ENCODE measurements at places on chromosomes 5 and 9.

DNA sequence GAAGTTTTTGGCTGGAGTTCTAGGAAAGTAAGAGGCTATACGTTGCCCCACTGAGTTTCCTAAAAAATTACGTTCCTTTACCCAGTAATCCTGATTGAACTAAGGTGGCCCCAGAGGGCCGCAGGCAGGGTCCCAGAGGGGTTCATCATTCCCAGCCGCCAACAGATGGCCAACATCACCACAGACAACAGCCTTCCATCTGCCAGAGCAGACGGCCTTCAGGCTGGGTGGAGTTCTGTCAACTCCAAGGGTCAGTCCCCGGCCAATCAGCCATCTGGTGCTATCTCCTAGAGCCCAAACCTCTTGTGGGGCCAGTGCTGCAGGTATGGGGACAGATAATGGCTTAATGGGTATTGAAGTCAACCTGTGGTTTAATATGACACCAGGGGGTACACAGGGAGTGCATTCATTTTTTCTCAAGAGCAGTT, 30.4 kb downstream of the TBC1D2 start:
- no peak for DNase-seq

DNA sequence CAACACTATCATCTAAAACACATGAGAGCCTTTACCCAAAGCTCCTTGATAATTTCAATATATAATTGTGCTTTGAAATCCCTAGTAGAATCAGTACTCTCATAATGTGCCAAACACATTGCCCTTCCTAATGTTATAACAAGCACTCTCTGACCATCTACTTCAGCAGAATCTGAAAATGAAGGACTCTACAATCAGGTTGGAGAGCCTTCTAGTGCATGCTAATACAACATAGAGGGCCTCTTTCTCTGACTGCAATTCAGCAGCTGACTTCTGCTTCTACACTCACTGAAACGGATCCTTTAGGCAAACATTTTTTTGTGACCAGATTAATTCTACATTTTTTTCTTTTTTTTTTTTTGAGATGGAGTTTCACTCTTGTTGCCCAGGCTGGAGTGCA, 155.6 kb downstream of the EPB41L4A start:
- no peak for DNase-seq

GRCh38 chr5:147437161-147437596, 72.7 kb downstream of the DPYSL3 start:
- DNase-seq, result no peak

GRCh38 chr5:92907938-92908606, 672.9 kb downstream of the NR2F1-AS1 start:
- no peak for DNase-seq

DNA sequence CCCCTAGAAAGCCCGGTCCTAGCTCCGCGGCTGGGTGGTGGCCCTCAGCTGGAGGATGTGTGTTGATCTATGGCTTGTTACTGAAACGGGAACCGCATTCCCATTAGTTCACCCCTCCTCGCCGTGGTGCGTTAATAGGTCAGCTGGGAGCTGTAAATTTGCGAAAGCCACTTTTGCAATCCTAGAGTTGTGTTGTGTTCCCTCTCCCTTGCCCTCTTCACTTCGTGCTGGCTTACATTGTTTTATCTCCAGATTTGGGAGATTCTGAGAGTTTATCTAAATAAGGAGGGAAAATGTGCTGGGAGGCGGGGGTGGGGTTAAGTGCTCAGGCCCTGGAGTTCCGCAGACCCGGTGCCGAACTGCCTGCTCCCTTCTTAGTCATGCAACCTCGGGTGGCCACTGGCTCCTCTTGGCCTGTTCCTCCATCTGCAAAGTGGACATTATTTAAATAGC, 62.8 kb downstream of the HMCN2 start:
- no peak for DNase-seq

- no peak for DNase-seq
Observed at GRCh38 chr5:9168791-9169556, 376.9 kb downstream of the SEMA5A start.

- DNase-seq, result no peak
Observed at GRCh38 chr5:32935283-32935682, 224.2 kb downstream of the NPR3 start.

- no peak for DNase-seq
Observed at GRCh38 chr9:35743880-35744518, 5.0 kb downstream of the GBA2 start.

- no peak for DNase-seq
Observed at GRCh38 chr5:172385707-172386106, 68.6 kb downstream of the SH3PXD2B start.

- DNase-seq, result no peak
Observed at GRCh38 chr9:13626601-13627000, 347.1 kb upstream of the MPDZ start.

DNA sequence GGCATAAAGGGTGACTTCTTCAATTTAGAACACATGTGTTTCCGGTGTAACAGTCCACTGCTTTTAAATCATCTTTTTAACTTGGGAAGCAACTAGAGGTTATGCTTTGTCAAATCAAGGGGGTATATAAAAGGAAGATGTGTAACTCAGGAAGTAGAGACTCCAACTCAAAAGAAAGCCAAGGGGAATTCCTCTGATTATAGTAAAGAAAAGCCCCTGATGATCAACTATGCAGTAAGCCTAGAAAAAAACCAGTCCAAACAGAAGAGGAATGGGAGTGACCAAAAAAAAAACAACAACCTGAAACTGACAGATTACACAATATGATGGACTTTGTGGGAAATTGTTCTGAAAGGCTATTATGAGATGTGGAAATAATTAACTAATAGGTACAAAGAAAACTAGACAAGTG, 90.3 kb downstream of the AK8 start:
- no peak for DNase-seq

GRCh38 chr5:57258052-57258451, 84.2 kb downstream of the GPBP1 start:
- no peak for DNase-seq

DNA sequence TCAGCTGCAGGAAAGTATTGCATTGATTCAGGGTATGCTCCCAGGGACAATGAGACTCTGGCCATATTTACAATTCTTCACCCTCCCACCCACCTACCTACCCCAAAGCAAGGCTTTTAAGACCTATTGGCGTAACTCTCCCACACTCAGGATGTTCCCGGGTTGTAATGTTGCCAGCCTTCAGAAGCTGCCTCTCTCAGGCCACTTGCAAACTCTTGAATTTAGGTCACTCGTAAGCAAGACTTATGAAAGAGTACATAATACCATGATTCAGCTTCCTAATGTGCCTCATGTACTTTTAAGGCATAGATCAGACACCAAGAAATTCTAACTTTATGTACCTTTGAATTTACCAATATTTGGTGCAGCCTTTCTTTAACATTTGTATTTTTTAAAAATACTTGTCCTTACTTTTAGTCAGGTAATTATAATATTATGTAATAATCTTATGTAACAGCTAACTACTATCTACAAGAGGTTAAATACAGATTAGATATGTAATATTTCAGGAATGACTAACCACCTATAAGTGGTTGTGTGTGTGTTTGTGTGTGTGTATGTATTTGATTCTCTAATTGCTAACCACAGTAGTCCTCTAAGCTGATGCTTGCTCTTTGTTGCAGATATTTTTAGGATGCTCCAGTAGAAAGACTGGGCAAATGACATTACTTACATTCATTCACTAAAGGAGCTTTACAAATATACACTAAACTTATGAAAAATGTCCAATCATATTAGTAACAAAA, 630.5 kb upstream of the MEF2C start:
- DNase-seq, result no peak

- no peak for DNase-seq
Observed at GRCh38 chr9:21677834-21678233, 124.6 kb upstream of the MTAP start.

DNA sequence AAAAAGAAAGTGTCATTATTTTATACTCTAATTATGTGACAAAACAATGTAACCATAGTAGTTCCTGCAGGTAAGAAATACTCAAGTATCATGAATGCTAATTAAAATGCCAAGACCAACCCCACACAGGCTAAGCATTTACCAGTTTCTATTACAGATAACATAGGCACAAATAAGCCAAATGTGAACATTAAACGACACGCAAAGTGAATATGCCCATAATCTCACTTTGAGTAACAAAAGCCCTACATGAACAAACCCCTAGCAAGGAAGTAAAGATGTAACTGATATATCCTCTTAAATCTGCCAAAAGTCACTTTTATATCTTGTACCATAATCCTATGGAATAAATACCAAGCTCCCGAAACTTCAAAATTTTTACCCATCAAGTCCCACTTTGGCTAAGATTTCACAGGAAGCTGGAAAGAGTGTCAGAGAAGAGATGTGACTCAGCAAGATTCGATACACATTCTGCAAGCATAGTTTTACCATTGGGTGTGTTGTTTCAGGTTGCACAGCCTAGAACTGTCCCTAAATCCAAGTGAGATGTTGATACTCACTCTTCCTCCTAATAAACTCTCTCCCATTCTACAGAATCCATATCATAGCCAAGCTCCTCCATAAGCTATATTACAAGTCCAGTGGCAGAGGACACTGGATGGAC, 28.8 kb downstream of the TRPM6 start:
- DNase-seq, result no peak

- no peak for DNase-seq
Observed at GRCh38 chr9:19130436-19130835, 3.1 kb upstream of the PLIN2 start.

DNA sequence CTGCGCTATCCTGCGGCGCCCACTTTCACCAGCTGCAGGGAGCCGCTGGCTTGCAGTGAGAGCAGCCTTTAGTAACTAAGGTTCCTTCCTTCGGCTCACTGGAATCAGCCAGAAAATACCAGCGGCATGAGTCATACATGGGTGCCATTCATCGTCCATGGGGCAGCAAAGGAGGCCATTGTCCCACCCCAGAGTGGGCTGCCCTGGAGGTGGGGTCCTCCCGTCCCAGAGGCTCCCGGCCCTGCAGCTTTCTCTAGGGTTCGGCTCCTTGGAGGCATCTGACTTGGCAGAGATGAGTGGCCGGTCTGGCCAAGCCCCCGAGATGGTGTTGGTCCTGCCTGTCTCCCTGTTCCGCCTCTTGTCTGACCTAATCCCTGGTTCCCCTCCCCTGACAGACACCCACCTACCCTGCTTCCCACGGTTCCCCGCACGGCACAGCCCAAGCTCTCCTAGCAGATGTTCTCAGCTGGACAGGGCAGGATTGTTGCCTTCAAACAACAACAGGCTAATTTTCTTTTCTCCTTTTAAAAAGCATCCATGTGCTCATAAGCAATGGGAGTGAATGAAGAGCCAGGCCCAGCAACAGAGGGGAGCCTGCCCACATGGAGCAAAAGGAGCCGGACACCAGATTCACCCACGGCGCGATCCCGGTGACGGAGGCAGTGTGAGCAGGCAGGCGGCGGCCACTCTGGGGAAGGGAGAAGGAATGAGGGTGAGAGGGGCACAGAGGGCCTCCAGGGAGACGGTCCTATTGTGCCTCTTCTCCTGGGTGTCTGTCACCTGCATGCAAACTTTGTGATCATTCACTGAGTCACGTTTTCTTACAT, 97.0 kb upstream of the COL5A1 start:
- no peak for DNase-seq

GRCh38 chr9:129857207-129857606, 21.9 kb downstream of the USP20 start:
- no peak for DNase-seq

- DNase-seq, result no peak
Observed at GRCh38 chr5:125685771-125686170, 737.4 kb upstream of the GRAMD2B start.

GRCh38 chr9:136087741-136088480, 7.2 kb downstream of the NACC2 start:
- no peak for DNase-seq

DNA sequence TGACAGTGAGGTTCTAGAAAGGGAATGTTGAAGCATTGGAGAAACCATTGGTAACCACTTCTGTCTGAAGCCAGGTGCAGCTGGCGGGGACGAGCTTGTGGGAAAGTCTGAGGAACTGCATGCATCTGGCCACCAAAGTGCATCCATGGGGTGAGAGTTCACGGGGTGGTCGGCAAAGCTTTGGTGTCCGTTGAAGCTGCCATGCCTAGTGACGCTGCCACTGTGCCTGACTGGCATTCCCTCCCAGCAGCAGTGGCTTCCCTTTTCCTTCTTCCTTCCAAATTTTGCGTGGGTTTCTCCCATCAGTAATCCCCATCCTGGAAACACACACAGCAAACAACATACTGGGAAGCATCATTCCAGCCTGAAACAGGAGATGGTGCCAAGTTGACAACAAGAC, 145.7 kb upstream of the ALDH1B1 start:
- no peak for DNase-seq

All from stimulated activated CD4-positive, alpha-beta T cell treated with anti-CD3 and anti-CD28 coated beads, TNF-alpha, amount 100 ng/mL, for 48 hours (primary cell).